Activated CD4-positive, alpha-beta T cell treated with anti-CD3 and anti-CD28 coated beads, Interleukin-2, amount 50 U/mL, for 1 hour (primary cell): ENCODE measurements at places on chromosomes 6 and 20.

GRCh38 chr6:19327241-19327640, 509.9 kb upstream of the ID4 start:
- no peak for DNase-seq

DNA sequence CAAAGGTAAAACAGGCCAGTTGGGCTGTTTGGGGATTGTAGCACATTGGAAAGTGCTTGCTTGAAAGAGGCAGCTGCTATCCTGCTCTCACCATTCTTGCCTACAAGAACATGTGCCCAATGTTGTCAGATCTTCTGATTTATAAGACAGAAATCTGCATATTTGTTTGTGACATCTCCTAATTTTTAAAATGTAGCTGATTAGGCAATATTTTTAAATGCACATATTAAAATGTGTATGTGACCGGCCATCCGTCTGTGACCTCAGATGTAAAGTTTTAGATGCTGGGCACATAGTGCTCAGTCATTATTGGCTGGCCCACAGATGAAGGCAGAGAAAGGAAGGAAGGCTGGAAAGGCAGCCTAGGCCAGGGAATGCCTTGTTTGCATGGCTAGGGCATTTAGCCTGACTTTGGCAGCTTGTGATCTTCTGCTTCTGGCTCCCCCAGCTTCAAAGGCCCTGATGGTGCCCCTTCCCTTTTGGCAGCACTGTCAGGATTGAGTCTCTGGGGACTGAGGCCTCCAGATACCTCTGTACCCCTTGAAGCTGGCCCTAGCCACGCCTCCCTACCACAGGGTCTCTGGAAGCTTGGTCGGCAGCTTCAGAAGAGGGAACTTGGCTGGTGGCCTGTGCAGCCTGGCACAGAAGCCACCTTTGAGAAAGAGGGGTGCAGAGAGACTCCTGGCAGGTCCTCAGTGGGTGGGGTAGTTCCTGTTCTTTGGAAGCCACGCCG, 6.4 kb downstream of the SNPH start:
- no peak for DNase-seq

GRCh38 chr20:46400253-46400652, 6.2 kb downstream of the ELMO2 start:
- no peak for DNase-seq

DNA sequence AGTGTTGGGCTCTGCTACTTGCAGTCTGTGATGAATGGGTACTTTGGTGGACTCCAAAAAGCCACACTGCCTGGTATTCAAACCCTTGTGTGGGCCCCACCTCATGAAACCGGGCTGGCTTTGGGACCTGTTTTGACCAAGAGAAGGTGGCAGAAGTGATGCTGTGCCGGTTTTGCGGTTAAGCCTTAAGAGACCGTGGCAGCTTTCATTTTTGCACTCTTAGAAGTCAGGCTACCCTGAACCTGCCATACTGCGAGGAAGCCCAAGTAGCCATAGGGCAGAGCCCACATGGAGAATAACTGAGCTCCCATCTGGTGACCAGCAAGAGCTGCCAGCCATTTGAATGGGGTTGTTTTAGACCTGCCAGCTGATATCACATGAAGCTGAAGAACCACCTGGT, 10.2 kb downstream of the SULF2 start:
- no peak for DNase-seq

DNA sequence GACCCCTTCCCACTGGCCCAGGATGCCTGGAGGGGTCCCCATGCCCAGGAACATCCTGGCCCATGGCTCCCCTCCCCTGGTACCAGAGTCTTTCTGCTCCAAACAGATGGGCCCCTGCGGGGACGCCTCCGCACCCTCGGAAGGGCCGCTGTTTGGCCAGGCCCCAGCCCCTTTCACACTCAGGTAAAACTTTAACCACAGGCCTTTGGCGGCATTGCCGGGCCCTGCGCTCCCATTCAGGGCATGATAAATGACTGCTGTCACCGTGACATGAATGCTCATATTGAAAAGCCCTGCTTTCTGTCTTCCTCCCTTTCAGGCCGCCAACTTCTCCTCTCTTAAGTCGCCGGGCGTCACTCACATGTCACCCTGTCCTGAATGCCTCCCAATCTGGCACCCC, 141.5 kb upstream of the TOP1 start:
- DNase-seq: no peak

DNA sequence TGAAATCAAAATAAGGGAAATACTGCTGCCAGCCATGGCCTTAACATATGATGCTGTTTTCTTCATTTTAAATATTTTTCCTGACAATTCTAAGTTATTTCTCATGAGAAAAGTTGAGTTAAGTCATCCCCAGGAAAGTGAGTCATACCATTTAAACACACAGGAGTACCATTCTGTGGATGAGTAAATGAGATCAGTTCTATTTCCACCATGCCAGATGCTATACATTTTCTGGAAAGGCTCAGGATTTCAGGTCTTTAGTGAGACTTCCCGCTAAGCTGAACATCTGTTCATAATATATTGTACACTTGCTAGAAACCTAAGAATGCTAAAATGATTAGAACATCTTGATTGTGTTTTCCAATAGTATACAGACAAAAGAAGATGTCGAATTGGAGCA, 256.2 kb upstream of the MANEA start:
- DNase-seq: no peak

- DNase-seq: no peak
Measured at GRCh38 chr6:7463785-7464184, 74.2 kb downstream of the RIOK1 start.

DNA sequence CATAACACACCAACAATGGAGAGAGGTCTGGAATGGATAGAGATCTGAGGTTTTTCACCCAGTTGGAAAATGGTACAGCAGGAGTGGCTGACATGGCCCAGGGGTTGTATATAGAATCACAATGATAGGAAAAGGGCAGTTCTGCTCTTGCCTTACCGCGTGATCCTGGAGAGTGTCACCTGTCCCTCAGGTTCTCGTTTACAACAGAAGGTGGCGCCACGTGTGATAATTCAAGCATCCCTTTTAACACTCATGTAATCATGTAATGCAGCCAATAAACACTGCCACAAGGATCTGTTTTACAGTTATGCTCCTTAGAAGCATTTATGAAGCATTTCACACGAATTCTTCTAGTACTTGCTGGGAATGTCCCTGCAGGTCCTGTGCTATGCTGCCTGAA, 12.9 kb upstream of the WFDC2 start:
- no peak for DNase-seq
